ENCODE measurements at places on chromosomes 3 and 15.

- no peak for DNase-seq
Observed at GRCh38 chr3:99845331-99845730, 27.7 kb downstream of the CMSS1 start.

- no peak for DNase-seq
Observed at GRCh38 chr3:24802614-24803013, 308.0 kb upstream of the THRB start.

DNA sequence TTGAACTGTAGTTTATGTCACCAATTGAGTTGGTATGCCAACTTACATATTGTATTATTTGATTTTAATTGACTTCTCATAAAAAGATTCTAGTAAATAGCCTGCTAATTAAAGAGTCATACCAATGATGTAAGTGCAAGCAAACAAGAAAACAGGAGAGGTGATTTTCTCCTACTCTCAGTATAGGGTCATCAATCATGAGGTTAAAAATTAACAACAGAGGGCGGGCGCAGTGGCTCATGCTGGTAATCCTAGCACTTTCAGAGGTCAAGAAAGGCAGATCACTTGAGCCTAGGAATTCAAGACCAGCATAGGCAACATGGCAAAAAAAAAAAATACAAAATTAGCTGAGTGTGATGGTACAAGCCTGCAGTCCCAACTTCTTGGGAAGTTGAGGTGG, 108.7 kb downstream of the MYO9A start:
- no peak for DNase-seq

DNA sequence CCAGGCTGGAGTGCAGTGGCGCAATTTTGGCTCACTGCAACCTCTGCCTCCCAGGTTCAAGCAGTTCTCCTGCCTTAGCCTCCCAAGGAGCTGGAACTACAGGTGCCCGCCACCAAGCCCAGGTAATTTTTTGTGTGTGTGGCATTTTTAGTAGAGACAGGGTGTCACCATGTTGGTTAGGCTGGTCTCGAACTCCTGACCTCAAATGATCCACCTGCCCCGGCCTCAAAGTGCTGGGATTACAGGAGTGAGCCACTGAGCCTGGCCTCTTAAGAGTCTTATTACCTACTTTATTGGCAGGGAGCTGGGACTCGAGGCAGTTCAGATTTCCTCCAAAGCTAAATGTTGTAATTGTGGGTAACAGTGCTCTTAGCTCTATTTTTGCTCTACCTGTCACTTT, 16.4 kb downstream of the PXYLP1 start:
- DNase-seq: no peak

- DNase-seq: no peak
Observed at GRCh38 chr3:13009132-13009945, 63.9 kb downstream of the IQSEC1 start.

- no peak for DNase-seq
Observed at GRCh38 chr3:76403556-76403955, 618.2 kb upstream of the ZNF717 start.

DNA sequence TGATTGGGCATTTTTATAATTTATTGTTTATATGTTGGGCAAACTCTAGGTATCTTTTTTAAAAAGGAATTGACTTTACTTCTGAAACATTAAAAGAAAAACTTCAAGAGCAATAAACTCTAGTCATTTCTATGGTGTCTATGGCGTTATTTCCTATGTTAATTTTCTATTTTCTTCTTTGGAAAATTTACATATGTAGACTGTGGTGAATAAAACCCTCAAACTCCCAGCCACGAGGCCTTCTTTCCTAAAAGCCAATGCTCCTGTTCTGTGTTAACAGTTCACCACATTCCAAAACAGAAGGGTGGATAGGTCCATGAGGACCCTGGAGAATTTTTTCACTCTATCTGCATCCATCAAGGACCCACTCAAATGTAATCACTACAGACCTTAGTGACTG, 44.3 kb upstream of the B3GNT5 start:
- DNase-seq: no peak

GRCh38 chr3:186054792-186055352, 54.0 kb downstream of the ETV5 start:
- DNase-seq: no peak

DNA sequence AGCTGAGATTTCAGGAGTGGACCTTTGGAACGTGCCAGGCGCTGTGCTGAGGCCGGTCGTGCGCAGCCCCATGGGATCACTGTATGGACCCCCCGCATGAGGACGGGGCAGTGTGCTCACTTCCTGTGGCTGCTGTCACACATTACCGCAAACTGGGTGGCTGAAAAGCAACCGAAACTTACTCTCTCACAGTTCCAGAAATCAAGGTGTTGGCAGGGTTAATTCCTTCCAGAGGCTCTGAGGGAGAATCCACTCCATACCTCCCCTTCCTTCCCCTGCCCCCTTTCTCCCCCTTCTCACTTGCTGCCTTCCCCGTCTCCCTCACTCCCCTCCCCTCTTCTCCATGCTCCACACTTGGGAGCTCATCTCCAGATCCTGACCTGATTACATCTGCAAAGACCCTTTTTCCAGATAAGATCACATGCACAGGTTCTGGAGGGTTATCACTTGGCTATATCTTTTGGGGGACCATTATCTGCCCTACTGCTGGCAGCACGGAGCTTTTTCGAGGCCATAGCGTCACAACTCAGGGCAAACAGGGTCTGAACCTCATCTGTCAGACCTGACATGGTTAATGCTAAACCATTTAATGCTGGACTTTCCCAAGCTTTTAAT, 41.2 kb downstream of the KLF13 start:
- DNase-seq: no peak

- DNase-seq: no peak
Observed at GRCh38 chr3:143507735-143508580, 340.3 kb downstream of the SLC9A9 start.

GRCh38 chr3:194592798-194593752, 40.1 kb downstream of the TMEM44 start:
- no peak for DNase-seq

DNA sequence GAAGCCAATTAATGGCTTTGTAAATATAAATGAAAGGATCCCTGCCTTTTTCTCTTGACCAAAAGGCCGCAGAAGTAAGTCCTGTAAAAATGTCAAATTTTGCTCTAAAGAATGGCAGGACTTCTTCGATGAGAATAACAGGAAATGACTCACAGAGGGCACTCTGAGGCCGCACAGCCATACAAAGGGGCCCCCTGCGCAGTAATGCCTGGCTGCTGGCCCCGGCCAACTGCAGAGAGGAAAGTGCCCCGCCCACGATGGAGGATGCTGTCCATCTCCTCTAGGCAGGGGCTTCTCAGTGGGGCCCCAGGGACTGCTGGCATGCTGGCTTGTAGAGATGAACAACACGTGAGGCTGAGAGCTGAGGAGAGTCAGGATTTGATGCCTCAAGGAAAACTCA, 18.1 kb upstream of the SCN10A start:
- DNase-seq: no peak

DNA sequence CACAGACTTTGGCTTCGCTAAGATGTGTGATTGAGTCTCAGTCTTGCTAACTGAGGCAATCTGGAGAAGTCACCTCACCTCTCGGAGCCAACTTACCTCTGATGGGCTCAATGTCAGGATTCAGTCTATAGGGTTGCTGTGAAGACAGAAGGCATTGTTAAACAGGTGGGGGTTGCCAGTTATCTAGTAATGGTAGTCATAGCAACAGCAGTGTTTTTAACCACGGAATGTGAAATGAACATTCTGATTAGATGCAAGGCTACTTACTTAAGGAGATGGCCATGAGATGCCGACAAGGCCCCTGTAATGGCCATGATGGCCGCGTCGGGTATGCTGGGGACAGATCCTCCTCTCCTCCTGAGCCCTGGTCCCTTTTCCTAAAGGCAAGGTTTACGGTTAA, 243.1 kb downstream of the GABRG3 start:
- DNase-seq: no peak

DNA sequence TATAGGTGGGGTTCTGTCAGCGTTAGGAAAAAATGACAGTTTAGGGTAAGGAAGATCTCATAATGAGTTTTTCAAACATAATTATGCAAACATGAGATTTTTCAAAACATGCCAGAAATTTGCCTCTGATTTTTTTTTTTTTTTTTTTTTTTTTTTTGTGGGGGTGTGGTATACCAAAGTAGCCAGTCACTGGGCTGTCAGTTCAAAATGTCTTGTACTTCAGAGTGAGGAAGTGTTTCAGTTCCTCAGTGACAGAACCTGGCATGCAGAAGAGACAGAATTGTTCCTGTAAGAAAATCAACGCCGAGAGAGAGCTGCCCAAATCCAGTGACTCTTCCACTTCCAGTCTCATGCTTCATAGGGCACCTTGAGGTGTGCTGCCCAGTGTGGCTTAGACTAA, 9.7 kb downstream of the NCBP2 start:
- DNase-seq: no peak

- DNase-seq: no peak
Observed at GRCh38 chr15:93244696-93245660, 156.0 kb upstream of the RGMA start.

- no peak for DNase-seq
Observed at GRCh38 chr3:108806316-108806715, 16.3 kb upstream of the TRAT1 start.

GRCh38 chr3:101784855-101785613, 6.0 kb downstream of the NXPE3 start:
- no peak for DNase-seq

GRCh38 chr3:52090131-52090932, 34.0 kb upstream of the DUSP7 start:
- DNase-seq: no peak

DNA sequence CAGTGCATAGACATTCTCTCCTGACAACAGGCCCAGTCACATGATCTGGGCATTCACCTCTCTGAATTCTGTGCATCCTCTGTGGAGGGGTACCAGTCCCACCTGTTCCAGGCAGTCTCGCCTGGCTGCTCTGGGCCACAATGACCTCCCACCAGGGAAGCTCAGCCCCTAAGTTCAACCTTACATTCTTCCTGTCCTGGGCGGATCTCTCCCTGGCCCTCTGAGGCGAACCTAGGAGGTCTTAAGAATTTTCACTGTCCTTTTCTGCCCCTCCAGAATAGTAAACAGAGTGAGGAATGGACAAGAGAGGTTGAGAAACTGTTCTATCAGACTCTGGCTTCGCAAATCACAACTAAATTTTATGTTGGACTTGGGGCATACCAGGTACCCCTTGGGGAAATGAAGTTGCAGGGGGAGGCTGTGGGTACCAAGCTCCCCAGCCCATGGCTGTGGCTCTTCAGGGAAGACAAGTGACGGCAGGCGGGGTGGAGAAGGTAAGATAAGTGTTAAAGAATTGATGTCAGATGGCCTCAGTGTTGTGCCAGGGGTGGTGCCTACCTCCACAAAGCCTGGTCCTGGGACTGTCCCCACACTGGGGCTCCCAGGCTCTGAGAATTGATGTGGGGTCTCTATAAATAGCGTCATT, 5.3 kb downstream of the SCN5A start:
- no peak for DNase-seq

DNA sequence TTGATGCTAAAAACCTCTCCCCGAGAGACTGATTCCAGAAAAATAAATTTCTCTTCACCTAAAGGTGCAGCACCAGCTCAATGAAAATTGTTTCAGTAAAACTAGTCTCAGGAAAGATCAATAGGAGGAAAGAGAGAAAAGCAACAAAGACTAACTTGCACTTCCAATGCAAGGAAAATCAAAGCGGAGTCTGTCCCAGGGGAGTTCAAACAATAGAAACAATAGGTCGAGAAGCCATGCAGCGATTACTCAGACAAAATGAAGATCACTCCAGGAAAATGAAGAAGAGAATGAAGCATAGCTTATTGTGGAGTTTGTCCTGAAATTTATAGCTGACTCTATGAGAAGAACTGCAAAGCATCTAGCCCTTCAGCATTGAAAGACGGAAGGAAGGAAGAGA, 105.1 kb upstream of the FRMD4B start:
- DNase-seq: no peak

DNA sequence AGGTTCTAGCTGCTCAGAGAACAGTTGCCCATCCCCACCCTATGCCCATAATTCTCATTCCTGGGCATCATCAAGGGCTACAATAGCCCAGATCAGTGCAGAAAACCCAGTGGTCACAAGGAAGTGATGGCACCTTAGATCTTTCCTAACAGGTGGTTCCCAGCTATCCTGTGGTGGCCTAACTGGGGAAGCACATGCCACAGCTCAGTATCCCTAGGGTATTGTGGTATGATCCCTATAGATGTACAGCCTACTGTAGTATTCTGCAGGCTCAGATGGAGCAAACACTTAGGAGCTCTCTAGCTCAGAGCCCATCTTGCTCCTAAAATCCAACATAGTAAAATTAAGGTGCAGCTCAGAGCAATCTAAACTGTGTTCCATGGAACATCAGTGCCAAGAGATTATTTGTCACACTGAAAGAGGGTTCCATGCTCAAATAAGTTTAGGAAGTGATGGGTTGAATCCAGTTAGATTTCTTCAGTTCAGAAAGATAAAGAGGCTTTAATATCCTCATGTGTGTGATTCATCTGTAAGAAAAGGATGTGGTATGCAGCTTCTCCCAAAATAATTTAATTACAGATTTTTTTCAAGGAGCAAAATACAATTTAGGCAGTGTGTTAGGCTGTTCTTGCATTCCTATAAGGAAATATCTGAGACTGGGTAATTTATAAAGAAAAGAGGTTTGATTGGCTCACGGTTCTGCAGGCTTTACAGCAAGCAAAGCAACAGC, 4.4 kb downstream of the A4GNT start:
- DNase-seq: no peak

DNA sequence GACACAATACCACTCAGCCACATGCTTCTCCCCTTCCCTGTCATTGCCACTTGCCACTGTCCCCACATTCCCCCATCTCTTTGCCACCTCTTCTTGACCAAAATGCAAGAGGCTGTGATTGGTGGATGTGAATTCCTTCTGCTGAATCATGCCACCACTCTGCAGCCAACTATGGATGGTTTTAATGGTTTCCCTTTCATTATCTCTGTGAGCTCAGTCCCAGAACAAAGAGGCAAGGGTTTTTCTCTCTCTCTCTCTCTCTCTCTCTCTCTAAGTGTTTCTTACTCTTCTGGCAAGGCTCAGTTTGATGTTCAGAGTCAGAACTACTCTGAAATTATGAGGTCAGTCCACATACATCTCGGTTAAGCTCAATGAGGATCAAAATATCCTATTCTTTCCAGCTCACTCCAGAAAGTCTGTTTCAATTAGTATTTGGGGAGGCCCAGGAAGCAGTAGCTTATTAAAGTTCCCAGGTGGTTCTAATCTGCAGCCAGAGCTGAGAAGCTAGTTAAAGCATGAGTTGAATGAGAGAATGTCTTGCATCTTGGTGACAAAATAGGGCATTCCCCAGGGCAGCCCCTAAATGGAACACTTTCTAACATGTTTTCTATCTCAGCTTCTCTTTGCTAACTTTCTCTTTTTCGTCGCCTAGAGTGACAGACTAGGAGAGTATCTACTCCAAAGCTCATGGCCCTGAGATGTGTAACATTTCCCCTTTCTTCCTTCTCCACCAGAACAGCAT, 8.5 kb upstream of the ILDR1 start:
- DNase-seq: no peak

Measured in NCI-H1930 (cell line).